ENCODE measurements at places on chromosomes 2 and 18.

DNA sequence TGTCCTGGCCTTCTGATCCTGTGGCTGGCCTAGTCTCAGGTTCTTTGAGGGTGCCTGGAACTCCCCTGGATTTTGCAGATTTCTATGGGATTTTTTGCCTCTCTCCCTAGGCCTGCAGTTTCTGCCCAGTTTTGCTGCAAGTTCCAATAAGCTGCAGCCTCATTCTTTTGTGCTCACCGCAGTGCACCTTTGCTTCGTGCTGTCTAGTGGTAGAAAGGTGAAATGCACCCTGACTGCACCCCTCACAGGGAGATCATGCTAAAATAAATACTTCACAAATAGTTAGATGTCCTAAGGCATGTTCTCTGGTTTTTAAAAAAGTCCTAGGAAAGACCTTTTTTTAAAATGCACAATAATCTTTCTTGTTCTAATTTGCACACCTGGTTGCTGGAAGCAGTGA, 72.5 kb downstream of the GNAL start:
- no peak for DNase-seq

DNA sequence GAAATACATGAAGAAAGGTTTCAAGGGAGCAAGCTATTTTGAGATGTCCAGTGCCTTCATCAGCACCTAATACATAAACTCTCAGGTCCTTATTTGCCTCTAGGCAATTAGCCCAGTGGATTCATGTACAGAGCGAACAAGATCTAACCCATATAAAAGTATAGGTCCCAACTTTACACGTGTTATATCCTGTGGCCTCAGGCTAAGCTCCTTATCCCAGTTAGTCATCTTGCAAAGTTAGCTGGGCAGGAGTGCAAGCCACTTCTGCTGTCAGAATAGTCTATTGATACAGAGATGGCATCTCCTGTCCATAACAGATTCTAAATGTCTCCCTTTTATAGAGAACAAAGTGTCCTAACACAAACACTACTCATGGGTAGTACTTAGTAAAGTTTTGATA, 203.9 kb upstream of the PIK3C3 start:
- no peak for DNase-seq

DNA sequence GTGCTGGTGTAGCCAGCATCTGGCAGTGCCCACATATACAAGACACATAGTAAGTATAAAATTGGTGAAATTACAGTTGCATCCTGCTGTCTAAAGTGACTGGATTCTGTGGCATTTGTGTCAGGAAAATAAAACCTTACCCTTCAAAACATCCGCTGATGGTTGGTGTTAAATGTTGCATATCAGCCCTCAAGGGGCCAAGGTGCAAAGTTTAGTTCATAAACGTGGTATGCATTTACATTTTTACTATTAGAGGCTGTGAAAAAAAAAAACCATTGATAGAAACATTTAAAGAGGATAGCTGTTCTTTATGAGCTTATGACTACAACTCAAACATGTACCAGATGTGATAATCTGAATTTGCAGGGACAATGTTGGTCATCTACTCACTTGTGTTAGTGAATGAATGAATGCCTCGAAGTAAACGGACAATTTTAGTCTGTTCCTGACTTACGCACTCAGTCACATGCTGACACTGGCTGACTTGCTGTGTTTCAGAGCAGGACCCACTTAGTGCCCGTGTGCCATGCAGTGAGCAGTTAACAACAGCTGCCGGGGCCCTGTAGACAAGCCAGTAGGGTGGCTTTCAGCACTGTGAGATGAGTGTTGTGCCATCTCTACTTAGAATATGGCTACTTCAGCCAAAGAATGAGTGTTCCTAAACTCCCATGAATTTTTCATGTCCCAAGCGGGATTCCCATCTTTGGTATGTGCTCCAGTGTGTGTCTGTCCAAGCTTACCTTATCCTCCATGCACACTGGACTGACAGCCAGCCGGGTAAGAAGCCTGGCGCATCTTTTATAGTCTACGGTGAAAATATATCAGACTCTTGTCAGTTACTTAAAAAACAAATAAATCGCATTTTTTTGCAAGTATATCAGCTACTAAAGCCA, 5.3 kb downstream of the ALKAL2 start:
- no peak for DNase-seq

DNA sequence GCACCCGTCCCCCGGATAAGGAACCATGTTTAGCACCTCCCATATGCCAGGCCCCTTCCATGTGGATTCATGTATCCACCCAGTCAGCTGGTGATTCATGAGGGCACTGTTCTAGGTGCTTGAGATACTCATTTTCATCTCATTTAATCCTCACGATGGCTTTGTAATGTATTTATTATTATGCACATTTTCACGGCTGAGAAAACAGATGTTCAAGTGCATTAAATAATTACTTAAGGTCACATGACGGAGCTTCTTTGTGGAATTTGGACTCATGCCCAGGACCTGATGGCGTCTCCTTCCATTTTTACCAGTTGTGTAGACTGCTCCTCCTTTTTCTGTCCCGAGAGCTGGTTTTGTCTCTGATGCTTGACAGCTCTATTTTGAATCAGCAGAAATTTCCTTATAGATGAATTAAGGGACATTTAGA, 72.2 kb upstream of the RBM44 start:
- DNase-seq: no peak

GRCh38 chr2:70906439-70907005, 29.2 kb upstream of the ATP6V1B1 start:
- peak; percentile 32 for DNase-seq

GRCh38 chr2:104952976-104953375, 84.9 kb upstream of the MRPS9 start:
- DNase-seq: no peak

DNA sequence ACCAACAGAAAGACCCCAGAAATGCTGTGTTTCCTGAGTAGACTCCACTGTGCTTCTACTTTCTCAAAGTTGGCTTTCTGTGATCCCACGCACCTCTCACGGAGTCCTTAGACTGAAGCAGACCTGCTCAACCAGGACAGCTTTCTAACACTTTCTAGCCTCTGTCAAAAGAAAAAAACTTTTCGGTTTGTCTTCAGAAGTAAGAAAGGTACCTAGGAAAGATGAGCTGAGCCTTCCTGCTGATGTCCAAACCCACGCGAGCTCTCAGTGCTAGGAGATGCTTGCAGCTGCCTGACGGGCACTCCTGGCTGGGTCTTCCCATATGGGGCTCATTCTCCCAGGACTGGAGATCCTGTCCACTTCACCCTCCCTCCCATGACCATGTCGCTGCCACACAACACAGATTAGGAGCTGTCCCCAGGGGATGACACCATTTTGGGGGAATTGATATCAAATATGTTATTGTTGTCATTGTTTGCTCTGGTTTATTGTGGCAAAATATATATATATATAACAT, 49.2 kb upstream of the DAPL1 start:
- DNase-seq: no peak

- DNase-seq: no peak
Observed at GRCh38 chr2:60867848-60868247, 13.5 kb upstream of the REL start.

GRCh38 chr2:44246840-44247369, 28.4 kb upstream of the SLC3A1 start:
- DNase-seq: no peak

DNA sequence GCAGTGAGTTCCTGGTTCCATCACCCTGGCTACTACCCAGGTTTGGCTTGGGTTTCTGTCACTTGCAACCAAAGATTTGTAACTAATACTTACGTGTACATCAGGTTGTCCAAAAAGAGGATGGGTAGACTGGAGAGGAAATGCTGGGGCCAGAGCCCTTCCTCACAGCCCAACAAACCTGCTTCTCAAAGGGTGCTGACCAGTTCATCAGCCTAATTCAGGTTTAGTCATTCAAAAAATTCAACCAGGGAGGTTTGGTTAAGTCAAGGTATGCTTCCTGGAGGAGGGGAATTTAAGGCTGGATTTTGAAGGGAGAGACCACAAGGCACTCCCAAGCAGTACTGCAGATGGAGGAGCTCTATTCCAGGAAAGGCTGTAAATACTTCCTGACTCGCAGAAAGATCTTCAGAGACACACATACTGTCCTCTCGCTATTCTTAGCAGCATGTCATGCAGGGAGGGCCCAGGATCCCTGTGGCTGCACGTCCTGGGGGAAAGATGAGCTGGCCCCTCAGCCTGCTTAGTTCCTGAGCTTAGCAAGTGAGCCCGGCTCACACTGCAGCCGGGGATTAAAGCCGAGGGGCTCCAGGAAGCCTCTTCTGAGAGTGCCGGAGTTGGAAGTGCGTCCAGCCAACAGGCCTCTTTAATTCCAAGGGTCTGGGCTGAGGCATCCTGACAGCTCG, 40.0 kb upstream of the BIN1 start:
- DNase-seq: peak; percentile 59

DNA sequence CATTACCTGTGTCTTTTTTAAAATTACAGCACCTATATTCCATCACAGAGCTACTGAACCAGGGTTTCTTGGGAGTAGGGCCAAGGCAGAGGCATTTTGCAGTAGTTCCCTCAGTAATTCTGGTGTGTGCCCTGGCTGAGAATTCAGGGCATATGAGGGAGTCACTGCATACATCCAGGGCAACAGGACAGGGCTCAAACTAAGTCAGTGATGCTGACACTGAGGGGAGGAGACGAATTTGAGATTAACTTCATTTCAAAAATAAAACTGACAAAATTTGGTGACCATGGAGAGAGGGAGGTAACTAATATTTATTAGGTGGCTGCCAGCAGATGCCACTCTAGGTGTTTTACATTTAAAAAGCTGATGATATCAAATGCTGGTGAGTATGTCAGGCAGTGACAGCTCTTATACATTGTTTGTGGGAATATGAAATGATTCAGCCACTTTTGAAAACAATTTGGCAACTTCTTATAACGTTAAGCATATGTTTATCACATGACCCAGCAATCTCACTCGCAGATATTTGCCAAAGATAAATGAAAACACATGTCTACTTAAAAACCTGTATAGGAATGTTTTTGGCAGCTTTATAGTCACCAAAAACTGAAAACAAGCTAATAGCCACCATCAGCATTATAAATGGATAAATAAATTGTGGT, 20.3 kb downstream of the STRADB start:
- no peak for DNase-seq

- no peak for DNase-seq
Observed at GRCh38 chr18:27411013-27411412, 225.9 kb upstream of the CHST9 start.

DNA sequence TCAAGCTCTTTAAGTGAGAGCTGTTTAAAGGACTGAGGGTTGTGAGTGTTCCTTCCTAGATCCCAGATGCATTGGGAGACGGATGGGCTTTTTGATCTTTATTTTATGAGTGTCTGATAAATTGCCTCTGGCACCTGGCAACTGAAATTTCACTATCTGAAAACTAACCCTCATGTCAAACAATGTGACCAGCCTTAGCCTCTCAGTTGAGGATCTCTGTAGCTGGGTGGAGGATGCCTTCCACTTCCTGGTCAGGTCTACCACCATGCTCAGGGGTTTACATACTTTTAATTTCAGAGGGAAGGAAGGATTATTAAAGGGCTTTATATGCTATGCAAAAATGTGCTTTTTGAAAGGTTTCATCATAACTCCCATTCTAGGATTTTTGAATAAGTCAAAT, 70.5 kb upstream of the NT5C1B start:
- no peak for DNase-seq

- DNase-seq: no peak
Observed at GRCh38 chr2:55156326-55156725, 75.8 kb downstream of the CLHC1 start.

- no peak for DNase-seq
Observed at GRCh38 chr2:83103613-83104012, 1355.5 kb downstream of the SUCLG1 start.

GRCh38 chr2:46813020-46813415, 102.6 kb downstream of the MCFD2 start:
- DNase-seq: no peak

DNA sequence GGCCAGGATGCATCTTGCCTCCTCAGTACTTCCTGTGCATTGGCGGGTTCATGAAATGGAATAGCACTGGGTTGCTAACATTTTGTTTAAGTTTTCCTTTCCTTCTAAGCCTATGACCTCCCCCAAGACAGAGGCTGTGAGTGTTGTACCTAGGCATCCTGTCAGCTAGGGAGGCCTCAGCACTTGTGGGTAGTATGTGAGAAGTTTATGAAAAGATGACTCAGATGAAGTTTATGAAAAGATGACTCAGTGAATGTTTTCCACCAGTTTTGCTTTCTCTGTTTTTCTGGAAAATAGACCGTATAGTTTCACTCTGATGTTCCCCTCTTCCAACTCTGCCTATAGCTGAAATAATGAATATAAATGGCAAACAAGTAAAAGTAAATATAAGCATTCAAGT, 412.9 kb downstream of the TMEM182 start:
- DNase-seq: no peak

- DNase-seq: no peak
Observed at GRCh38 chr2:234535464-234535863, 38.6 kb upstream of the ARL4C start.

- DNase-seq: no peak
Observed at GRCh38 chr2:215749092-215749957, 264.0 kb downstream of the MREG start.

DNA sequence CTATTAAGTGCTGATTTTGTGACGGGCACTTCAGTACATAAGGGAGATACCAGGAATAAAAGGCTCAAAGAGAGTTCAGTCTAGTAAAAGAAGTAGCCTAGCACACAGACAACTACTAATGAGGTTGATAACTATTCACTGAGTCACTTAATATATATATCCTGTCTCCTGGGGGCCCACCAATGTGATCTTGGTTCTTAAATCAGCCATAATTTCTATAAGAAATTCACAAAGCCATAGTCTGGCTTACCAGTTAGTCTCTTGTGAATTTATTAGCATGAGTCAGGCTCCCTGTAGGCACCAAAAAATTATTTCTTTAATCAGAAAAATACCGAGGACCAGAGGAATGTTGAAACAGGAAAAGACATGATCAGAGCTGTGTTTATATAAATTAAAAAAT, 10.4 kb downstream of the KCNE4 start:
- DNase-seq: no peak
